ENCODE measurements at places on chromosomes 6 and 20. TPM values are rescaled to one million over a fixed set of nuclear protein-coding genes. Genes with fewer than 3 reads are reported as not detected.

RSPH9 gene
- 0.11 TPM for total RNA-seq

NHLRC1 gene
- total RNA-seq, result 0.18 TPM

SLC22A16 gene
- total RNA-seq, result 0.18 TPM

NOX3 gene
- total RNA-seq, result not detected

IL17A gene
- total RNA-seq, result not detected

HTR1B gene
- total RNA-seq, result not detected

SMPDL3A gene
- 0.30 TPM for total RNA-seq

DCDC2 gene
- total RNA-seq, result not detected

HLA-DQB1 gene
- total RNA-seq, result 7.0 TPM

ZNF341 gene
- total RNA-seq, result 6.6 TPM

KCNK15 gene
- total RNA-seq, result not detected

KCNB1 gene
- total RNA-seq, result 0.02 TPM

VPS52 gene
- total RNA-seq, result 65.8 TPM

HCRTR2 gene
- not detected for total RNA-seq
